ENCODE measurements at places on chromosomes 1 and 21. TPM values are rescaled to one million over a fixed set of nuclear protein-coding genes. Genes with fewer than 3 reads are reported as not detected.

DNA sequence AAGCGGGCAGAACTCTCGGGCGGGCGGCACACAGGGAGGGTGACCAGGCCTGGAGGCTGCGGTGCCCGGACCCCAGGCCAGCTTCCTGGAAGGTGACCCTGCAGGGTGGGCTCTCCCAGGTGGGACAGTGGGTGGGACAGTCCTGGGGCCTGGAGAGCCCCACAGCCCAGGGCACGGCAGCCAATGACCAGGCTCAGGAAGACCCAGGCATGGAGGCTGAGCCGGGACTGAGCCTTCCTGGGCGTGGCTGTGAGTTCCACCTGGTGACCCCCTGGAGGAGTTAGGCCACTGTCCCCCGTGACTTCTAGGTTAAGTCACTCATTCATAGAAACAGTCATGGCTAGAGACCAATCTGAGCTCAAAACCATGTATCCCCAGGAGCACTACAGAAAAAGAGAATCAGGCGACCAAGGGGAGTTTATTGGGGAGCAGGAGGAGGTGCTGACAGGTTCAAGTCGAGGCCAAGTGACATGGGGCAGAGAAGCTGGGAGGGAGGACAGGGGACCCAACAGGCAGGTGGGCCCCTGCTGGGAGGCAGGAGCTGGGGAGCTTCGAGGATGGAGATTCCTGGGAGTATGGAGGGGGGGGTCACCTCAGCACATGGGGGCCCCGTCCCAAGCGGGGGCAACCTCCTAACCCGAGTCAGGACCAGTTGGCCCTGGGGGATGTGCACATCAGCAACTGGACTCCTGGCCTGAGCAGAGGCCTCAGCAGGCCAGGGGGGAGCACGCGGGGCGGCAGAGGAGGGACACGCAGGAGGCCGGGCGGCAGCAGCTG is 1.2 kb downstream of the KRTAP10-5 start:
- DNase-seq, result no peak

FAM110D gene
- total RNA-seq, result 6.7 TPM

- DNase-seq, result no peak
These were observed 57.5 kb upstream of the PLPPR5 start for GRCh38 chr1:99062192-99062591.

DNA sequence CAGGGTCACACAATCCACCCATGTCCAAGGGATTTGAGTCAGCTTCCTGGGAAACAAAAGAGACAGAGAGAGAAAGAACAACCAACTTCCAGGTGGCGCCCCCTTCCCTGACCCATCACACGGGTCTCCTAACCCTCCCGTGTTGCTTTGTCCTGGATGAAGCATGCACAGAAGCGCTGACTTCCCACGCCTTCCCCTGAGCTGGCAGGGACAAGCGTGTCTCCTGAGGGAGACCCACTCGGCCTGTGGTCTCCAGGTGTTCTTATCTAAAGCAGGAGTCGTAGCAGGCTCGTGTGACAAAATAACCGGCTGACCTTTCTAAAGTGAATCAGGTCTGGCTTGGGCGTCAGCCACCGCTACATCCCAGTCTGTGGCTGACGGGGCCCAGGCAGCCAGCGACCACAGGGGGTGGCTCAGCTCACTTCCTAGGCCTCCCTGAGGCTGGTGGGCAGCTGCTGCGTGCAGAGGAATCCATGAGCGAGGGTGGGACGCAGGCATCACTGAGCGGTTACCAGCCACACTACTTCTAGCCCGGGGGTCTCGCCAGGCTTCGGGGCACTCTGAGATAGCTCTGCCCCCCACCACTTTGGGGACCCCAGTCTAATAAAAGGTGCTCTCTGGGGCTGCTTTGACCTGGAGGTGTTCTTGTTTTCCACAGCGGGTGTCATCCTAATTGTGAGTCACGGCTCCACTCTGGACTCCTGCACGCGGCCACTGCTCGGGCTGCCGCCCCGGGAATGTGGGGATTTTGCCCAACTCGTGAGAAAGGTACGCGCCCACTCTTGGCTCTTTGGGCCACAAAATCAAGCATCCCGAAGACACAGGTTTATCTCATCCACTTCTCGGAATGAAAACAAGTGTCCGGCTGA is 40.4 kb downstream of the UBASH3A start:
- no peak for DNase-seq

GRCh38 chr1:51288578-51288977 is 41.8 kb downstream of the TTC39A start:
- DNase-seq, result no peak

BATF3 gene
- 9.3 TPM for total RNA-seq

FCMR gene
- 9.6 TPM for total RNA-seq

DNA sequence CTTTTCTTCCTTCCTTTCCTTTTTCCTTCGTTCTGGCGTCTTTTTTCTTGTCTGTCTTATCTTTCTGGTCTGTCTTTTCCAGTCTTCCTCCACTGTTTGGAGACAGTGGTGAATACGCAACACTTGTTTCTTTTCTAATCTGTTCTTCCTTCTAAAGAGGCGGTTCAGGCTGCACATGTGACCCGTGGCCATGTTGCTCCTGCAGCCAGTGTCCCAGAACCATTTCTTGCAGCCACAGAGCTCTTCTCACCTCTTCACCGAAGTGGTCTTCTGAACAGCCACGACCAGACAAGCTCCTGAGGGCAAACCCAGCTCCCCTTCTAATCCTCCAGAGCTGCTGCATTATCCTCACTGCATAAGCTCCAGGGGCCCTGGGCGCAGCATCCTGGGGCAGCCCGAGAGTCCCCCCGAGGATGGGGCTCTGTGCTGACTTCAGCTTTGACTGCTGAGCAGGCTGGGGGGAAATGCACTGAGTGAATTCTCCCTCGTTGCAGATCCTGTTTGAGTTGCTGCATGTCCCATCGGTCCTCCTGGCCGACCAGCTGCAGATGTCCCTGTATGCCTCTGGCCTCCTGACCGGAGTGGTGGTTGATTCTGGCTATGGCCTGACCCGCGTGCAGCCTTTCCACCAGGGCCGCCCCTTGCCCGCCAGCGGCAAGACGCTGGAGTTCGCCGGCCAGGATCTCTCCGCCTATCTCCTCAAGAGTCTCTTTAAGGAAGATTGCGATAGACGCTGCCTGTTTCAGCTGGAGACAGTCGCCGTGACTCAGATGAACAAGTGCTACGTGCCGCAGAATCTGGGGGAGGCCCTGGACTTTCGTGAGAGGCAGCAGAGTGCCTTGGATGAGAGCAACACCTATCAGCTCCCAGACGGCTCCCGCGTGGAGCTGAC is 70.4 kb downstream of the ACTL8 start:
- DNase-seq, result peak; percentile 55

- no peak for DNase-seq
These were observed 89.4 kb downstream of the DTL start for GRCh38 chr1:212124690-212125582.

DNA sequence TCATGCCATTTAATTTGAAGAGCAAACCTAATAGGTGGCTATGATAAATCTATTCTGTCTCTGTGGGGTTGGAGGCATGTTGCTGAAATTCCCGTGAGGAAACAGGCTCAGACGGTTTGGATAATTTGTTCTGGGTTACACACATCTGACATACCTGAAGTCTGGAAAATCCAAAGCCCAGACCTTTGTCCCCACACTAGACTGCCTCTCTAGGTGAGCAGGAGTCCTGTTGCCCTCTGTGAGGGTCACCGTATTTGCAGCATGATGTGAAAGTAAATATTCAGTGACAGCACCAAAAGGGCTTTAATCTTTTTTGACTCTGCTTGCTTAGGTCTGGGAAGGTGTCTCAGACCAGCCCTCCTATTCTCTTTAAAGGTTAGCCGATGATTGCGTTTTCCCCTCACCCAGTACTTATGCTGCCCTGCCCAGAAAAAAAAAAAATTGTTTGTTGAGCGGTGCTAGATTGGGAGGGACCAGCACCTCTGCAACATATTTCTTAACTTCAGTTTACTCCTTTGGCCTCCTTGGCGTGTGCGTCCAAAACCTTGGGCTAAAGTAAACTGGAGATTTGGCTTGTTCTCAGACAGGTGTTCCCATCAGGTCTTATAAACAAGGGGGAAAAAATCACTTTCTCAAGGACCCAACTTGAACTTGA is 67.0 kb downstream of the CACHD1 start:
- DNase-seq, result no peak

- DNase-seq, result no peak
These were observed 3.7 kb downstream of the OLFM3 start for GRCh38 chr1:101992821-101993575.

DNA sequence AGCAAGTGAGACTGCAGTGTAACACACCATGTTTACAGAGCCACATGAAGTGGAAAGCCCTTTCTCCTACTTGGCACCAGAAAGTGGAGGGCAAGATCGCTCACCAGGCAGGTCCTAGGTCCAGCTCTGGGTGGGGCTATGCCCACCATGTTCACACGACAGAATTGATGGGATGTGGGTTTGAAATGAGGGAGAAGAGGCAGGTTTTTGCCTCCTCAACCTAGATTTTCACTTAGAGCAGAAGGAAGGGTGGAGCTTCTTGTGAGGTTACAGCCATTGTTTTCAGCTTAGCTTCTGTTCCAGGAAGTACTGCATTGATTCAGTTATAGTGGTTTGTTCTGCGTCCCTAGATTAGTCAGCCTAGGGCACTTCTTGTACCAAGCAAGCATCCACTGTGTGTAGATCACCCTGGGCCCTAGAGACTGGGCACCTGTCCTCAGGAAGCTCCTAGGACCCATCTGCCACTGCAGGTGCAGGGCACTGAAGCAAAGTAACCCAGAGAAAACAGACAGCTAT is 2.3 kb downstream of the CD53 start:
- DNase-seq, result no peak

DNA sequence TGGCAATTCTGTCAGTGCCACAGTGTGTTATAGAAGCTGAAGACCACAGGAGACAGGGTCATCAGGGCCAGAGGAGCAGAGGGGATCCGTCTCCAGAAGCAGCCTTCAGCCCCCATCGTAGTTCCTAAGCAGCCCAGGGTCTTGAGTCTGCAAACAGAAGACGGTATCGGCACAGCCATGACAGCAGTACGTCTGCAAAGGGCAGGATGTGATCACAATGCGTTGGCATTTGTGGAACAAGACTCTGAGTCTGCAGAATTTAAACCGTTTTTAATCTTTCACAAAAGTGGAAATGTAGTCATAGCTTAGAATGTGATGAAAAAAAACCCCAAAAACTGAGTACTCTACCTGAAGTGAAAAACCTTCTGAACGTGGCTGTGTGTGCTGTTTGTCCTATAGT is 44.0 kb upstream of the SCCPDH start:
- DNase-seq, result no peak

DNA sequence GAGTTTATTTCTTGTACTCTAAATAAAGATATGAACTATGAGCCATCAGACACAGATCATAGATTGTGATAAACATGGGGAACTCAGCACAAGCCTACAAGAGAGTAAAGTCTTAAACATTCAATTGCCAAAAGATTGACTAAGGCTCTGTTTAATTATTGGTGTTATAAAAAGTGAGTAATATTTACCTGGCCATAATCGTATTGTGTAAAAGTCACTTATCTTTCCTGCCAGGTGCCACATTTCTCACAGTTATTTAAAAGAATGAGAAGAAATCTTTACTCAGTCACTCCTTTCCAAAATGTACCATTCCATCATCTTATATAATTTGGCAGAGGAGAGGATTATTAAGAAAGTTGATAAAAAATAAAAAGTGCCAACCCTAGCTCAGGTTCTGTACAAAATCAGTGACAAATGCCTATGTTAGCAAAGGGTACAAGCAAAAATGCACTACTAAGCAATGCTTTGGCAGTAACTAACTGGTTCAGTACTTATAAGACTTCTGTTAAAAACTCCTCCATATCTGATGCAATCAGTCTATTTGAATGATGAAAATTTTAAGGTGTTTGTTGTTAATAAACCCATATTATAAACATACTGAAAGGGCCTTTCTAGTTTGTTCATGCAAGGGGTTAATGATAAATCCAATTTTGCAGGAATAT is 5.8 kb upstream of the NR5A2 start:
- no peak for DNase-seq

DNA sequence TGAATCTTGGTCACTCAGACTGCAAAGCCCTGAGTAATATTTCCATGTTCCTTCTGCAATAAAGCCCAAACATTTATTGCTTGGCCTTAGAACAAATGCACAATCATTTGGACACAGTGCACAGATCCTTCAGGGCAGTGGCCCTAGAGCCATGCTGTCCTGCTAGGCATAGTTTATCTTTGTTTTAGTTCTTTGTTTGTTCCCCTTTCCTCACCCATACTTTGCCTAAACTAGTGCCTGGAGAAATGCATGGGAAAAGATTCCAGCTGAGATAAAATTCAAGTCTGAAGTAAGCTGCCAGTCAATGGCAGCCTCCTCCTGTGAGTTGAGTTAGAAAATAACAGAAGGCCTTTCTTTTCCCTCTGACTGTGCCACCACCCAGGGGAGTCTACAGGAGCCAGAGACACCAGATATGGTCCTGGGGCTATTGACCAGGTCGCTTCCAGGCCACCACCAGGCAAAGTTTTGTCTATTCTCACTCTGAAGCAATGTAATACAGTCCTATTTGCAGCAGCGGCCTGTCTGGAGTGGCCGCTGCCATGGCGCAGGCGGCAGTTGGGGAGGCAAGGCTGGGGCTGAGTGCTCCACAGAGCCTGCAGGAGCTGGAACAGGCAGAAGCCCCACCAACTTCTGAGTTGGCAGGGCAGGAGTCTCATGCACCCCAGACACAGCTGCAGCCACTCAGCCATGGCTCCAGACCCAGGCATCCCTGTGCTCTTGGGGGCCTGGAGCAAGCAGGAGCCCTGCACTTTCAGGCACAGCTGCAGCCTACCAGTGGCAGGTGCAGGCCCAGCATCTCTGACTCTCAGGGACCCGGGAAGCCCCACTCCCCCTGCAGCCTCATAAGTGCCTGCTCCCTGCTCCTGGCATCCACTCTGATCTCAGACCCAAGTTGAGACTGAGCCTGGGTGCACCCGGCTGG is 258.6 kb downstream of the GPATCH2 start:
- no peak for DNase-seq

DNA sequence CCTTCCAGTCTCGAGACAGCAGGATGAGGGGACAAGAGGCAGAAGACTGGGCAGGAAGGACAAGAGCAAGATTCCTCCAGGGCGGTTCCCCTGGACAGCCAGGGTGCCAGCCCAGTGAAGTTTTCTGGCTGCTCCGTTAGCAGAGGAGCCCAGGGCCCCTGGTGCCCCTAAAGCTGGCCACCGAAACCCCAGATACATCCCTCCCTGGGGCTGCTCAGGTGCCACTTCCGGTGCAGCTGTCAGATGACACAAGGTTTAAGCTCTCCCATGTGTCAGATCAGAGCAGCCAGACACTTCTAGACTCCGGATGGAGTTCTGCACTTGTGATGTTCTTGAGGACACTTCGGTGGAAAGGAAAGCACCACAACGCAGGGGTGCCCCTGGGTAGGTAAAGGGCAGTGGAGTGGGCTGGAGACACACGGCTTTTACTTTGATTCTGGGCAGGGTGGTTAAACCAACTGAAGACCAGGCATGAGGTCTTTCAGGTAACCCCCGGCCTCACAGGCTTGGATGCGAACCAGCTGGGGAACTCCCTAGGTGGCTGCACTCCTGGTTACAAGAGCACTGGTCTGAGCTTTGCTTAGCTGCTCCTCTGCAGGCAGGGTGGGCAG is 85.7 kb downstream of the ITPKB start:
- no peak for DNase-seq

- DNase-seq, result peak; percentile 49
These were observed 55.9 kb downstream of the MRPS6 start for GRCh38 chr21:34129039-34129891.

DNA sequence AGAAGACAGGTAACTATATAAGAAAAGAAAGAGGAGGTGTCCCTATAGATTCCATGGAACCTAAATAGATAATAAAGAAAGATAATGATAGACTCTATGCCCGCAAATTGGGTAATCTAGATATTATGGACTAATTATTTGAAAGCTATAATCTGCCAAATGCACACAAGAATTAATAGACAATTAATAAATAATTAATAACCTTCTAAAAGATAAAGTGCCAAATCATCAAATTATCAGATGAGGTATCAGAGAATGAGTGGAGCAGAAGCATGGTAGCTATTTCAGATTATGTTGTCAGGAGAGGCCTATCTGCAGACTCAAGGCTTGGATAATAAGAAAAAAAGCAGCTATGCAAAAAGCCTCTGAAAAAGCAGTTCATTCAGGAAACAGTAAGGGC is 1120.8 kb downstream of the PLA2G4A start:
- DNase-seq, result no peak
